Effector CD4-positive, alpha-beta T cell (primary cell): ENCODE measurements at places on chromosomes 6 and 20.

DNA sequence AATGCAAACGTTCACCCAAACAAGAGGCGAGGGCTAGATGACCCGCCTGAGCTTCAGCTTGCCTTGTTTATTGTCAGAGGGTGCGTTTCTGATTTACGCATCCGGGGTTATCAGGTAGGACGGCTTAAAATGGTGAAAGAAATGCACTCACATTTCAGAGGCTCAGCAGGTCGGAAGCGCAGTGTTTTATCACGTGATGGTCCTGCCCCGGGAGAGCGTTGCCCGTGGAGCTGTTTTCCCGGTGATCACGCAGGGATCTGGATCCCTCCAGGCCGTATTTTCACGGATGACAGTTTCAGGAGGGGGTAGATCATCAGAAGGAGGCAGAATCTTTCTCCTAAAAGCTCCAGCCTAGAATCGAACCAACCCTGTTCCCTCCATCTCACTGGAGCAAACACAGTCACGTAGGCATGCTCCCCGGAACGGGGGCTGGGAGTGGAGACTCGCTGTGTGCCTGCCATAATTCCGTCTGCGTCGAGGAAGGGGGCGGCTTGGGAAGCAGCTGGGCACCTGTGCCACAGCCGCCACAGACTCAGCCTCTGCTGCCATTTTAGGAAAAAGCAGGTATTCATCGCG is 121.7 kb downstream of the SMOC2 start:
- no peak for DNase-seq

- no peak for DNase-seq
Measured at GRCh38 chr6:157853018-157853805, 30.2 kb downstream of the SNX9 start.

DNA sequence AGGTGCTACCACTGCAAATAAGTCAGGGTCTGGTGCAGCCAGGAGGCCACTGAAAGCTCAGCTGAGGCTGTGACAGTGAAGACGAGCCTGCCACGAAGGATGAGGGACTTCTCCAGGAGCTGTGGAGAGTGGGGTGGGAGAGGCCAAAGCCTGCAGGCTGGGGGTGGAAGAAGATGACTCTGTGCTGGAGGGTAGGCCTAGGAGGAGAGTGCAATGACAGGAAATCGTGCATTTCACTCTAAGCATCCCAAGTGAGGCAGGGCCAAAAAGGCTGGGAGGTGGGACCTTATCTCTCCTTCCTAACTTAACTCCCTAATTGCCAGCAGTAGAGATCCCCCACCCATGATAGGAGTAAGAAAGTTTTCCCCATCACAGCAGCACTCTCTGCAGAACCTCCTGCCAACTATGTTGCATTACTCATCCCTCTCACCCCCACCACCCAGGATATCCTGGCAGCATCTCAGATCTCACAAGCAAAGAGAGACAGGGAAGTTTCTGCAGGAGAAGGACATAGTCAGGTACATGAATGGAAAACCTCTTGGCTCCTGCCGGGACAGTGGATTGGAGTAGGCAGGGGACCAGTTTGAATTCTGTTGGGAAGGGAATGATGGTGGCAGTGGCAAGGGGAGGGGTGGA is 466.2 kb downstream of the CDH26 start:
- no peak for DNase-seq

DNA sequence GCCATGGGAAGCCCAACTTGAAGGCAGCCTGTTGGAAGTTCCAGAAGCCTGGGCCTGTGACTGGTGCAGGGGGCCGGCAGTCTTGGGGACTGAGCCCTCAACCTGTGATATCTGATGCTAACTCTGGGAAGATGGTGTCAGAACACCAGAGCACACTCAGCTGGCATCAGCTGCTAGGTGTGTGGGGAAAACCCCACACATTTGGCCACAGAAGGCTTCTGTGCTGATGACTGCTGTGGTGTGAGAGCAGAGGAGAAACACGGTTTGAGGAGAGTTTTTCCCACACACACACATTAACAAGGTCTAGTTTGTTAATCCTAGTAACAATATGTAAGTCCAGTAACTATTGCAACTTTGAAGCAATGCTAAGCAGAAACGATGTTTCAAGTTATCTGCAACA is 78.0 kb downstream of the PSMB1 start:
- DNase-seq, result no peak

DNA sequence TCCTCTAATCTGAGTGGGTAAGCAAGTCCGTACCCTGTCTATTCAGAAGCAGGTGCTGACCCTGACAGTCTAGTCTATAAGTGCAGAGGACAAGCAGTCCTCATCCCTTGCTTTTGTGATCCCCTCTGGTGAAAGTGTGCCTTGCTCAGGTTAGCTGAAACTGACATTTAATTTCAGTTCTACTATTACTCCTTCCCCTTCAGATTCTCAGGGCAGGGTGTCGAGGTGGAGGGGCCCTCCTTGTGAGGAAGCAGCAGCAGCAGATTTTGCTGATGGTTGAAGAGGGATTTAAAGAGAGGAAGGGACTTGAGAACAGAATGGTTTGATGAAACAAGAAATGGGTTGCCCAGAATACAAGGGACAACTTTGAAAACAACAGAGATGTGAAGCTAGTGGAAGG is 309.3 kb downstream of the CLIC5 start:
- DNase-seq, result no peak

GRCh38 chr20:42111349-42111748 is 493.2 kb upstream of the CHD6 start:
- DNase-seq, result no peak
